ENCODE measurements at places on chromosomes 1 and 21.

DNA sequence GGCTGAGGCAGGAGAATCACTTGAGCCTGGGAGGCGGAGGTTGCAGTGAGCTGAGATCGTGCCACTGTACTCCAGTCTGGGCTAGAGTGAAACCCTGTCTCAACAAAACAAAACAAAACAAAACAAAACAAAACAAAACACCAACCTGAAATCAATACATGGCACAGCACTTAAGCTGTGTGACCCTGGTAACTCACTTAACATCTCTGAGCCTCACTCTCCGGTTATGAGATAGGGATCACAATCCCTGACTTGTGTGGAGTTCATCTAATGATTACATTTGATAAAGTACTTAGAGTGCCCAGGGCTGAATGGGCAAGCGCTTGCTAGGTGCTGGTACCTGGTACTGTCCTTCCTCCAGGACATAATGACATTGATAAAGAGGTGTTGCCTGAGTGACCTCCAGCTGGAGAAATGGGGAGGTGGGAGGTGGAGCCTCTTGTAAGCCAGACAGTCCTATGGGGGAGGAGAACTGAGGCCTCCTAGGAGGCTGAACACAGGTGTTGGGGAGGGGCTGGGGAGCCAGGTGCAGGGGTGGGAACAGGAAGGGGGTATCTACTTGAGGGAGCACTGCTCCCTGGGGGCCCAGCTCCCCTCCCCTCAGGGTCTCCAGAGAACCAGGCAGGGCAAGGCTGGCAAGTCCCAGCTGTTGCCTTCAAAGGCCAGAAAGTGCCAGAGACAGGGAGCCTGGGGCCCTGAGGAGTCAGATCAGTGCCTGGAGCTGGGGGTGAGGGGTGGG lies 17.9 kb downstream of the FOXO6 start:
- no peak for DNase-seq

DNA sequence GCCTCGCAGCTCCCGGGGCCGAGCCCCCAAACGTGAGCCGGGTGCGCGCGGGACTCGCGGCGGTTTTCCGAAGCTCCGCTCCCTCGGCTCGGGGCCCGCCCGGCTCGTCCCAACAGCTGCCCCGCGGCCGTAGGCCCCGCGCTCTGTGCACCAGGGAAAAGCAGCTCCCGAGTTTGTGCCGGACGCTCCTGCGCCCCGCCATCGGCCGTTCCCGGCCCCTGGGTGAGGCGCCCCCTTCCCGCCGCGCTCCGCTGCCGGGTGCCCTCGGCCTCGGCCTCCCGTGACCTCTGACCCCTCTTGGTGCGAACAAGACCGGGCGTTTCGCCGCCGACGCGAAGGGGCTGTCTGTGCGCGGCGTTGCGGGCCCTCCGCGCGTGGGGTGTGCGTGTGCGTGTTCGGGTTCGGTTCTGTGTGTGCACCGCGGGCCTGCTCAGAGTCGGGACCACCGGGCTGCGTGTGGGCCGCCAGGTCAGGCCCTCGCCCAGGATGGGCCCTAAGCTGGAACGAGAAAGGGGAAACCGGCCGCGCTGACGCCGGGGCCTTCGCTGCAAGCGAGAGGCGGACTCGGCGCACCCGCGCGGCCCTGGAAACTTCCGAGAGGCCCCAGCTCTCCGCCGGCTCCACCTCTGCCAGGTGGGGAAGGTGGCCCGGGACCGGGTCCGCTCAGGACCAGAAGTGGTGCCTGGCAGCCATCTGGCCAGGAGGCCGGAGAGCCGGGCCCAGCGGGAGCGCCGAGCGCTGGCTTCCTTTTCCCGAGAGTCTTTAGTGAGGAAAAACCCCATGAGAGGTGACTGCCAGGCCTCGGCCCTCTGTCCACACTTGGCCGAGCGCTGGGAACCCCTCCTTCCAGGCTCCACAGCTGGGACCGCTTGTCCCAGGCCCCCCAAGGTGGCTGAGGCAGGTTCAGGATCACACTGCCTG lies 1.9 kb downstream of the PRDM16 start:
- DNase-seq, result no peak

DNA sequence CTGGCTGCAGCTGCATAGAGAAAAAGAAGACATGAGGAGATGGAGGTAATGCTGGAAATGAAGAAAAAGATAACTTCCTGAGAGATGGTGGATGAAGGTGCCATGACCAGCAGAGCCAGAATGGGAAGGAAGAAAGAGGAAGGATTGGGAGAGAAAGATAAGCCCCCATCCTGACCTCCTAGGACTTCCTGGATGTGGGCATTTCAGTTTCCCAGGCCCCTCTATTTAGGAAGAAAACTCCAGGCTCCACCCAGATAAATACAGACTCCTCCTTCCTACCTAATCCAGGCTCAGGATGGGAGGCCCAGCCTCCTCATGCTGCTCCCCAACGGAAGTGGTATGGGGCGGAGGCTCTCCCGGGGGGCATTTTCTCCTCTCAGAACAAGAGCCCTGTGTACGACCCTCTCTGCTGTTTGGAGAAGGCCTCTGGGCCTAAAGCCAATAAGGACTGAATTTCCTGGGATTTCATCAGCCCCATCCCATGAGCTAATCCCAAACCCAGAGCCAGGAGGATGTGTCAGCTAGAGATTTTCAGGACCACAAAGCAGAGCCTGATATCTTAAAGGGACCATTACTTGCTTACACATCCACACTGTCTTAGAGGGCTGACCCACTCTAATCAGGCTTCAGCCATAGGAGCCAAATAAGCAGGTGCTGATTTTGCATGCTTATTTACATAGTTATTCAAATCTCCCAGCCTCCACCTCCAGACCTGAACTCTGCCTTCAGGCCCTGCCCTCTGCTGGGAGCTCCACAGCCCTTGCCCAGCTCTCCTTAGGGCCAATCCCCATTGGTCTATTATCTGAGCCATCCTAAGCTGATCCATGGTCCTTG lies 5.1 kb upstream of the ARHGEF2 start:
- DNase-seq, result no peak

DNA sequence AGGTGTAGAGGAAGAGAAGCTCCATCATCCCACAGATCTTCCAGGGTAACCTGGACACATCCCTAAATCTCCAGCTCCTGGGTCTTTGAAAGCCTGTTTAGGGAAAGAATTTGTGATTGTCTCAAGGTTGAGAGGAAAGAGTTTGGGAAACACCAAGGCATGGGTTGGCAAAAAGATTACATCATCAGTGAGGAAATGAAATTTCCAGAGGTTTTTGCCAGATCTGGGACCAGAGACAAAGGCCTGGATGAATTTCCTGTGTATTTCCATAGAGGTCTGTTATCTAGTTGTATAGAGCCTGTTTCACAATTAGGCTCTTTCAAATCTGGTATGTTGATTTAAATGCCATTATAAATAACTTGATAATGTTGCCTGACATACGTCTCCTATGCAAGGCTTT lies 82.3 kb downstream of the GPR89B start:
- no peak for DNase-seq

DNA sequence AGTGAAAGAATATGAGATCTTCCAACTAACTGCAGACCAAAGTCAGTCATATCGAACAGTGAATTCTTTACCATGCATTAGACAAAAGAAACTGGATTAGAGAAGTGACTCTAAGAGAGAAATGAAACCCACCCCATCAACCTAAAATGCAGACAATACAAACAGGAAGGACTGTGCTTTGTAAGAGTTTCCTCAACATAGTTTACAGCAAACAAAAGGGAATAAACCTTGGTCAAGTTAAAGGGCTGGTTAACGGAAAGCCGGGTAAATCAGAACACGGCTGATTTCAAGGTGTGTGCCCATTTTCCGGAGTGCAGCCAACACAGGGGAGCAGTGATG lies 39.2 kb downstream of the SIPA1L2 start:
- DNase-seq, result no peak
